ENCODE measurements at places on chromosomes 5 and 9. TPM values are rescaled to one million over a fixed set of nuclear protein-coding genes. Genes with fewer than 3 reads are reported as not detected.

DNA sequence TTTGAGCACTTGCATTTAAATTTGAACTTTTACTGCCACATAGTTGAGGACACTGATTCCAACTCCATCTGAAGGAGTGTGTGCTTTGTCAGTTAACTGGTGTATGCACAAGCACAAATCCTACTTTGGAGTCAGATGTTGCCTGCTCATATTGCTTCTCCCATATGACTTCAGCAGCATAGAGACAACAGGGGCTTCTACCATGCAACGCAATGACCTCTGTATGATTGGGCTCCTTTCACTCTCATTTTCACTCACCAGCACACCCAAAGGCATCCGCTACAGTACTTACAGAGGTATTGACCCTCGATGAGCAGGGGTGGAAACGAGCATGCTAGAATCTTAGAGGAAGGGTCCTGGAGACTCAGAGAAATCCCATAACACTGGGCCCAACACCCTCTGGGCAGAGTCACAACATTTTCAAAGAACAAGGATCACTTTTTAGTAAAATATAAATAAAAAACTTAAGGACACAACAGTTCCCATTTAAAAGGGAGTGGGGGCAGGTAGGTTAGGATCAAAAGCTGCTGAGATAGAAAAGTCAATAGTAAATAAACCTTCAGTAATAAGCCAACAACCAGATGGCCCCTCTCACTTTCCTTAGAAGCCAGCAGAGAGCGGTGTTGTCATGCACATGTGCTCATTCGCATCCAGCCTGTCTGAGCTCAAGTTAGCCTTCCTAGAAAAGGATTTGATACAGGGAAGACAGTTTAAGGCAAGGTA is 203.8 kb downstream of the SNCAIP start:
- DNase-seq, result no peak

DNA sequence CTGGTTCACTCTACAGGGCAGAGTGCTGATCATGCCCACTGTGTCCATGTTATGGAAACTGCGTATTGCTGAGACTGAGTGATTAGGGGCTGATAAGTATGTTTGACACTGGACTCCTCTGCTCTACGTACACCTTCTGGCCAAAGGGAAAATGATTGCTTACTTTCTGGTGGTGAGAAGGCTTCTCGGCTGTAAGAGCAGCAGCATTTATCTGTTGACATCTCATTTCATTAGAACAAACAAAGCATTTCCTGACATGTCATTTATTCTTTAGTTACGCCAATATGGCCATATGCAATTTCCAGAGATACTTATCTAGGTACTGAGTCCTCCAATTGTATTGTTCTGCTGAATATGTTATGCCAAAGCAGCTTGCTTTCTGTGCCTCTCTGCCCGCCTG is 5.6 kb downstream of the FAXDC2 start:
- no peak for DNase-seq

The RFESD gene
- 1.0 TPM for polyA plus RNA-seq

DNA sequence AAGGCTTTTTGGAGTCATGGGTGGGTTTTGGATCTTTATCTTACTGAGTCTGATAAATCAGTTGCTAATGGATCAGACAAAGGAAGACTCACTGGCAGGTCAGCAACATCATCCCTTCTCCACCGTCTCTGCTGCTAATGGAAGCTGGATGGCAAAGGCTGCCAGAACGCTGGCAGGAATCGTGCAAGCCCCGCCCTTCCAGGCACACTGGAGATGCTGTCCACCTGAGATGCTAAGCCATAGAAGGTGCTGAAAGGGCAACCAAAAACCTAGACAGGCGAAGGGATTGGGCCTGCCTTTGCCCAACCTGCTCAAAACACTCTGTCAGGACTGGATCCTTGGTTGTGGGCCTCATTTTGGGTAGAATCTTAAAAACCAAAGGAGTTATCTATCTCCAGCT is 139.5 kb upstream of the FSTL4 start:
- no peak for DNase-seq

GRCh38 chr5:163908253-163908652 is 402.8 kb downstream of the MAT2B start:
- DNase-seq, result no peak

The KIF20A gene
- 33.3 TPM for polyA plus RNA-seq

- no peak for DNase-seq
These were observed 158.6 kb upstream of the ALDH1B1 start for GRCh38 chr9:38233796-38234355.

The PCSK1 gene
- 0.97 TPM for polyA plus RNA-seq

The MSMP gene
- 1.3 TPM for polyA plus RNA-seq

GRCh38 chr5:43312699-43313034 is 545 bp downstream of the HMGCS1 start:
- DNase-seq, result no peak

The TXNDC8 gene
- polyA plus RNA-seq, result not detected

- no peak for DNase-seq
These were observed 46.7 kb downstream of the SAR1B start for GRCh38 chr5:134585966-134586365.

The SLC27A6 gene
- polyA plus RNA-seq, result 4.7 TPM

GRCh38 chr5:11452852-11453251 is 451.4 kb downstream of the CTNND2 start:
- DNase-seq, result no peak

- no peak for DNase-seq
These were observed 376.5 kb upstream of the DAB2 start for GRCh38 chr5:39801306-39801705.

DNA sequence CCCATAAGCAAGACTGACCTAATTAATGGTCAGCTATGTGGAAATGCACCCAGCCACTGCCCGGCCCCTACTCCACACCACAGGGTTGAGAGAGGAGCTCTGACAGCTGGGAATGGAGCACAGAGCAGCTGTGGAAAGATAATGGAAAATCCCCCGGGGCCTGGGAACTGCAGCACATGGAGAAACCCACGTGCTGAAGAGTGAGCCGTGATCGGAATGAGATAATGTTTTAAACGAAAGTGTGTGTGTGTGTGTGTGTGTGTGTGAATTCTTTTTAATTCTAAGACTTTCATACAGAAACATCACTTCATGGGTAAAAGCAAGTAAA is 13.1 kb upstream of the SLC12A7 start:
- no peak for DNase-seq

- no peak for DNase-seq
These were observed 53.7 kb downstream of the PLAC8L1 start for GRCh38 chr5:146051678-146052077.

DNA sequence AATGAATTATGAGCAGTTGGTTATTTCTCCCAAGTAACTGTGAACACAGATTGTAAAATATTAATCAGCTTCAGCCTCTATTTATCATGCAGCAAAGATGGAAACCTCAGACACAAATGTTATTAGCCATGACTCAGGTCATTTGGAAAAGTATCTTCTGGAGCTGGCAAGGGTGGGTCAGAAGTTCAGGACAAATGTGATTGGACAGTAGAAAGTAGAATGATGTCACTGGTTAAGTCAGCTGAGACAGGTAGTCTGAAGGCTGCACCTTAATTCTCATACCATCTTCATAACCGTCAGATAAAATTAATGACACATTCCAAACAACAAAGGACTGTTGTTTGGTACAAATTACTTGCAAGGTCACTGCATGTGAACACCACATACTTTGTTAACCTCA is 140.2 kb downstream of the EMB start:
- no peak for DNase-seq

- DNase-seq, result no peak
These were observed 50.8 kb downstream of the ALDH7A1 start for GRCh38 chr5:126544087-126544740.

The DRD1 gene
- polyA plus RNA-seq, result 0.05 TPM

DNA sequence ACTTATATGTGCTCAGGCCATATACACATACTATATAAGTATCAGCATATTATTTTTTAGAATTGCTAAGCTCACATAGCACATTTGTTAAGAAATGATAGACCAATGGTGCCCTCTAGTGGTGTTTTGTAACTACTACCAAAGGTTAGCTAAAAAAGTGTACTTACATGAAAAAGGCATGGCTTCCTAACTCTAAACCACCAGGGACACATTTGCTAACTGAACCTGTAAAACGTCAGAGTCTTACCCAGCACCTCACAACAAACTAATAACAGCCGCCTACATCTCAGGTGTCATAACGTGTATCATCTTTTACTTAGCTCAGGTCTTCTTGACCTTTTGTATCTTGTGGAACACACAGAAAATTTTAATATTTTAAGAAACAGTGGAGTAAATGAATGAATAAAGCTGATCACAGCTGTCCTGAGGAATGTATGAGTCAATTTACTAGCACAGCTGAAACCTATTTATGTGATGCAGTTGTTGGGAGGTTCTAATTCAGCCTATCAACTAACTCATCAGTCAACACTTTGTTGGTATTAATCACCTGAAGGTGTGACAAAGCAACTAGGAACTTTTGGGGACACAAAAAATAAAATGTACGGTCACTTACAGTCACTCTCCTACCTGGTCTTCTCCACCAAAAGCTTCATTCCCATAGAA is 72.9 kb downstream of the BAAT start:
- DNase-seq, result no peak

GRCh38 chr5:164207646-164208045 is 702.2 kb downstream of the MAT2B start:
- no peak for DNase-seq

DNA sequence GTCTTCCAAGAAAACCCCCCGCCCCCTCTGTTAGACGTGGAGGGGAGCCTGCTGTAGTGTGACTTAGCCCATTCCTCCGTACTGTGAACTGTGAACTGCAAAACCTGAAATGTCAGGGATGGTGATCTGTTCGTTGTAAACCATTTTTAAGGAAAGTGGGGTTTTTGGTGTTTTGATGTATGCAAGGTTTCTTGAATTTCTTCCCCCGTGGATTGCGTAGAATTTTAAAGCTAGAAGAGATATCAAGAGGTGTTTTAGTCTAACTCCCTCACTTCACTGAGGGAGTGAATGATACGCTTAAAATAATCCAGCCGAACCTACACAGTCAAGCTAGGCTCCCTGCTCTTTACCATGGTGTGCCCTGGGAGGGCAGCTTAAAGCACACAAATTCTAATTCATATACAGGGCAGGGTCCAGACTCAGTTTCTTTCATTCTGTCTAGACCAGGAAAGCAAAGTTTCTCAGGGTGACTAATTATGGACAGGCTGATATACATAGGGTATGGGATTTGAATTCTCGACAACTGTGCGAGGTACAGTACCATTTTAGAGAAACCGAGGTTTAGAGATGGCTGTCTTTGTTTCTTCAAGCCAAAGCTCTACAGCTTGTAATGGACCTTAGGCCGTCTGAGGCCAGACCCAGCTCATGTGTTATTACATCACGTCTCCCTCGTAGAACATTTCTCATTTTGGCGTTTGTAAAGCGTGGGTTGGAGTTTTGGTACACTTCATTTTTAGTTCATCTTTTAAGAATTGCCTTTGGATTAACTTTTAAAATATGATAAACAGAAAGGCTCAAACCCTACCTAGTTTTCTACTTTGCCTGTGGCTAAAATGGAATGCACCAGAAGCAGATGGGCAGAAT is 2.7 kb downstream of the PTGER4 start:
- no peak for DNase-seq

The SGCD gene
- 0.08 TPM for polyA plus RNA-seq

DNA sequence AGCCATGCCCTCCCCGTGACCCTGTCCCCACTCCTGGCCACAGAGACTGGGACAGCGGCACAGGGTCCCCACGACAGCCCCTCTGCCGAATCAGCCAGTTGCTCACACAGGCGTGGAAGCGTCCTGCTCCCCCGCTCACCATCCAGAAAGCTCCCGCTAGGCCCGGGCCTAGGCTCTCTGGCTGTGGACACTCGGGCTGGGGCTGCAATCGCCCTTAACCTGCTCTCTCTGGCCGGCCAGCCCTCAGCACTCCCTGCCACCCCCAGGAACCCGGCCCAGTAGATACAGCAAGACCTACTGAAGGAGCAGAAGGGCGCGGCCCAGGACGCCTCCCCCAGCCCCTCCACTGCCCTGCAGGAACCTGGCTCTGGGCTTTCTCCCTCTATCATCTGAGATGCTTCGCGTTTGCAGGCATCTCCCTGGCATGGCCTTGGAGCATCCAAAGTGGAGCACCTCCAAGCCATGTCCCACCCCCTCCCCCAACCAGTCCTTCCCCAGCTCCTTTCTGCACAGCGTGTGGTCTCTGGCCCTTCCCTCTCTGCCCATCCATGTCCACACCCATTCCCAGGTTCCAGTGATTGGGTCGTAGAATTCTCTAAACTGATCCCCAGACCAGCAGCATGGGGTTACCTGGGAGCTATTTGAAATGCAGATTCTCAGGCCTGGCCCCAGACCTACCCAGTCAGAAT is 113.7 kb upstream of the LMX1B start:
- no peak for DNase-seq

The SEPTIN8 gene
- polyA plus RNA-seq, result 21.2 TPM

DNA sequence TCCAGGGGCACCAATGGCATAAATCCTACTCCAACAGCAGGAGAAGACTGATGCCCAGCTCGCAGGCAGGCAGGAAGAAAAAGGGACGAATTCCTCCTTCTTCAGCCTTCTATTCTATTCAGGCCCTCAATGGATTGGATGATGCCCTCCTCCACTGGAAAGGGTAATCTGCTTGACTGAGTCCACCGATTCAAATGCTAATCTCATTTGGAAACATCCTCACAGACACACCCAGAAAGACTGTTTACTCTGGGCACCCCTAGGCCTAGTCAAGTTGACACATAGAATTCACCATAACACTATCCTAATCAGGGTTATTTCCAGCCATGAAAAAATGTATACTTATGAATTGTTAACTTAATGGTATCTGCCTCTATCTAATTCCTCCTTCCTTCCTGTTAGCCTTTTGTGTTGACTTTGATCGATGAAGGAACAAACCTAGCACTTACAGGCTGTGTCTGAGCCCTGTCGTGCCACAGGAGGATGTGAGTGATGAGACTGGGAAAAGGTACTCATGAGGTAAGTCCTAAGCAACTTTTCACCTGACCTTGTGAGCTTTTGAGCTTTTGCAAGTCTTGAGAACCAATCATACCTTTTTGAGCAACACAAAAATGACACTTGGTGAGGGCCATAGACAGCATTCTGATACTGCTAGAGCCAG is 36.5 kb downstream of the FOXD1 start:
- no peak for DNase-seq

DNA sequence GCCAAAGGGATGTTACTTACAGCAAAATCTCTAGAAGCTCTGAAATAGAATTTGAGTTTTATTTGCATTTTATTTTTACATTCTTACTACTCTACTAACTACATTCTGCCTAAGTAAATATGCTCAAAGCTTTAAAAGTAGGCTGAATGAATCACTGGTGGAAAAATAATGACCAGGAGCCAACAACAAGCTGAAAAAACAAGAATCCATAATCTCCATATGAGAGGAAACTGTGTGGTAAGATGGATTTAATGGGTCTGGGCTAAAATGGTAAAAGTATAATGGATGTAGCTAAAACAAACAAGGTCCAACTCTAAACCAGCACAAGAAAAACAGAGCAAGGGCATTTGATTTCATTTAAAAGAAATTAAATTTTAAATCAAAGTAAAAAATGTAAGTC is 525.8 kb upstream of the FTMT start:
- DNase-seq, result no peak

GRCh38 chr5:76664079-76664478 is 40.9 kb upstream of the F2RL2 start:
- no peak for DNase-seq

GRCh38 chr5:37988454-37989046 is 148.7 kb upstream of the GDNF start:
- no peak for DNase-seq

The SPARC gene
- polyA plus RNA-seq, result 375 TPM

The TRPM3 gene
- 2.4 TPM for polyA plus RNA-seq

Data from H1 (cell line).